Fibroblast of lung (primary cell): ENCODE measurements at places on chromosomes 6 and 20. TPM values are rescaled to one million over a fixed set of nuclear protein-coding genes. Genes with fewer than 3 reads are reported as not detected.

The ADGB gene
- not detected in 2 replicates for total RNA-seq

The BMP5 gene
- 1.0 and 1.5 TPM in 2 replicates for total RNA-seq

The SYCP2L gene
- total RNA-seq: under 0.01 and 0.26 TPM in 2 replicates

The REM1 gene
- total RNA-seq: not detected in 2 replicates

The TXLNB gene
- total RNA-seq: 1.2 and 1.5 TPM in 2 replicates

The DST gene
- 362 and 670 TPM in 2 replicates for total RNA-seq

The HUS1B gene
- total RNA-seq: 0.77 and 1.2 TPM in 2 replicates

The VNN1 gene
- not detected in 2 replicates for total RNA-seq

The GSTA2 gene
- total RNA-seq: not detected in 2 replicates

The DEFB124 gene
- total RNA-seq: not detected in 2 replicates

The SAMD3 gene
- 2.8 and 4.9 TPM in 2 replicates for total RNA-seq

The HLA-DRB5 gene
- total RNA-seq: not detected in 2 replicates

The LPA gene
- not detected in 2 replicates for total RNA-seq

The FAM83C gene
- total RNA-seq: not detected in 2 replicates

The SEL1L2 gene
- total RNA-seq: not detected in 2 replicates

The ZKSCAN8 gene
- total RNA-seq: 16.2 and 21.6 TPM in 2 replicates

The MYT1 gene
- total RNA-seq: not detected in 2 replicates

The ULBP2 gene
- 1.0 and 1.8 TPM in 2 replicates for total RNA-seq

The RAMACL gene
- 2.3 and 5.0 TPM in 2 replicates for total RNA-seq

The FOXS1 gene
- under 0.01 TPM in 1 of 2 replicates, not detected in the other for total RNA-seq

The PCED1A gene
- 26.4 and 36.0 TPM in 2 replicates for total RNA-seq

The EEF1E1 gene
- total RNA-seq: 24.9 and 38.1 TPM in 2 replicates

The TINAG gene
- total RNA-seq: not detected in 2 replicates

The LST1 gene
- total RNA-seq: not detected in 2 replicates

The CDH26 gene
- 0.26 and 0.50 TPM in 2 replicates for total RNA-seq

The DUSP15 gene
- total RNA-seq: not detected in 2 replicates

The MYLK4 gene
- total RNA-seq: 0.26 and 0.33 TPM in 2 replicates

The PLCB1 gene
- 9.0 and 13.4 TPM in 2 replicates for total RNA-seq

The ADTRP gene
- 1.3 and 1.7 TPM in 2 replicates for total RNA-seq

The FAM162B gene
- total RNA-seq: 13.1 and 16.2 TPM in 2 replicates

The ULBP1 gene
- total RNA-seq: 0.26 and 0.83 TPM in 2 replicates

The TMEM181 gene
- 36.0 and 37.2 TPM in 2 replicates for total RNA-seq

The TUBB2B gene
- total RNA-seq: 3.8 and 5.1 TPM in 2 replicates

The MOCS1 gene
- total RNA-seq: 16.7 and 21.8 TPM in 2 replicates

The NRSN1 gene
- not detected in 2 replicates for total RNA-seq

The ZC2HC1B gene
- not detected in 2 replicates for total RNA-seq

The BPI gene
- total RNA-seq: not detected in 2 replicates

The RALGAPA2 gene
- total RNA-seq: 7.6 and 9.5 TPM in 2 replicates

The RNF146 gene
- total RNA-seq: 59.9 and 61.9 TPM in 2 replicates

The CD109 gene
- 12.8 and 51.2 TPM in 2 replicates for total RNA-seq

The JPH2 gene
- total RNA-seq: 0.51 and 0.66 TPM in 2 replicates

The BPIFB1 gene
- not detected in 2 replicates for total RNA-seq

The ABHD16B gene
- not detected in 2 replicates for total RNA-seq

The TCF21 gene
- 8.2 and 11.1 TPM in 2 replicates for total RNA-seq

The COL12A1 gene
- 580 and 1,023 TPM in 2 replicates for total RNA-seq
